ENCODE measurements at places on chromosomes 5 and 9. TPM values are rescaled to one million over a fixed set of nuclear protein-coding genes. Genes with fewer than 3 reads are reported as not detected.

GPR150 gene
- 0.31 TPM for total RNA-seq

C5 gene
- 0.45 TPM for total RNA-seq

DNA sequence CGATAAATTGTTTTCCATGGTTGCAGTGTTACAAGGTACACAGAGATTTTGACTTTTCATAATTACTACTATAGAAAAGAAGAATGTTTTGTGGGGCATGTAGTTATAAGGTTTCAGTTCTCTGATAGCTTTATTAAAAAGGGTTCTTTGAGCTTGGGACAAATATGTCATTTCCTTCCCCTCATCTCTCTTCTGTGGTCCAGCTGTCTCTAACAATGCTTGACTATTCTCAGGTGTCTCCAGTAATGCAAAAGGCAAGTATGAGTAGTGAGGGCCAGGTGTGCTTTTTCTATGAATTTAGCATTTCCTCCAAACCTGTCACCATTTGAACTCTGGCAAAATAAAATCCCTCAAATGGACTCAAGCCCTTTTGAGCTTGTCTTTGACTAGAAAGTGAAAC lies 84.3 kb downstream of the SLF1 start:
- no peak for DNase-seq

DNA sequence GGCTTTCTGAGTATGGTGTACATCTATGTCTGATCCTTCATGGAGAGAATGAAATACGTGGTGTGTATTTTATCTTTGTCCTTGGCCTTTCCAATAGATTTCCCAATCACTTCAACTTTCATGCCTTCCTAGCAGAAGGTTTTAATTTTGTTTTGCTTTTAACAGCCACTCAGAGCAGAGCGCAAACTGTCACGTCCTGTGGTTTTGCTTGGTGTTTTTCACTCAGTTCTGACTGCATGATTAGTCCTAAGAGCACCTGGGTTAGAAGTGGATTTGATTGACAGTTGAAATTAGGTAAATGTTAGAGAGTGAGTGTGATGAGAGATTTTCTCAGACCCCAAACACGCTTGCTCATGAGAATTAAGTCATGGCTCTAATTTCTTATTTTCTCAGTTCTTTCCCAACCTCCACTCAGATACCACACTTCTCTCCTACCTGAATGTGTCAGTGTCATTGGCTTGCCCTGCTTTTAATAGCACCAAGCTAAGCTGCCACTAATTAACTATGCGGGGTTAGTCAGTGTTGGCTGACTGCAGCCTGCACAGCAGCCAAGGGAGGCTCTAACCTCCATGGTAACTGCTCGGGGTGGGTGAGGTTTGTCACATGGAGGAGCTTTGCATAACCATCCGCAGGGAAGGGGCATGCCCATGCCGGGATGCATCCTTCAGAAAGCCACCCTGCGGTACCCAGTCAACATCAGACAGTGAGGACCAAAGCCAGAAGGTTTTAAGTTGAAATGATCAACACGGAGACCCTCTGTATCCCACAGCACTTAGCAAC lies 173.4 kb downstream of the NR3C1 start:
- DNase-seq, result peak; percentile 53

ETF1 gene
- total RNA-seq, result 121 TPM

CAMK2A gene
- 8.6 TPM for total RNA-seq

TRPM3 gene
- total RNA-seq, result 0.45 TPM

TYRP1 gene
- not detected for total RNA-seq

SPZ1 gene
- not detected for total RNA-seq

GRCh38 chr9:72257814-72258213 lies 107.2 kb downstream of the ZFAND5 start:
- no peak for DNase-seq

ERGIC1 gene
- 120 TPM for total RNA-seq

DNA sequence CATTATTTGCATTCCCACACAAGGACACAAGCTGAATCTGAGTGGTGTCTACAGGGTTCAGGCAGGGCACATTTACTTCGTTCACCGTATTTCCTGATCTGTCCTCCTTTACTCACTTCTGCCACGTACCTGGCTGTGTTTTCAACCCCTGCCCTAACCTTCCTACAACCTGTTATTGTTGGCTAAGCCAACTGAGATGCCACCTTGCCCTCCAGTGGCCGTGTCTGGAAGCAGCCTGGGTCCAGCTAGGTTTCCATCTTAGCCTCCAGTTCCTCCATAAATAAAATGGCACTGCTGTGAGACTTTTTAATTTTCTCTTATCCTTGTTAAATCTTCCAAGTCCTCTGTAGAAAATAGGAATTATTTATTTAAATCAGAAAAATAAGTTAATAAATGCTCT lies 64.8 kb downstream of the ATP10B start:
- DNase-seq, result no peak

GRCh38 chr5:32504989-32505596 lies 60.6 kb upstream of the ZFR start:
- peak; percentile 94 for DNase-seq

DNA sequence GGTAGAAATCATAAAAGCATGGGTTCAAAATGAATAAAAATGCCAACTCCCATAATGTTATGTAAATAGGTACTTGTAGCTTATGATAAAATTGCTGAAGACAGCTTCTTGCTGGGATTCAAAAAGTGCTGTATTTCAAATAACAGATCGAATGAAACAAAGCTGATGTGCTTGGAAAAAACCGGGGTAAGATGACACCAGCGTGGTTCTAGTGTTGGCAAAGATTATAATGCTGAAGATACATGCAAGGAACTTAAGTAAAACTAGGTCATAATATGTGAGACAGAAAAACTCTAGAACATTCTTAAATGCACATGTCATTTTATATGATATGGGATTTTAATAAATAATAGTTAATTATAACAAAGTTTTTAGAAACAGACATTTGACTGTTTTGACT lies 44.4 kb upstream of the APC start:
- no peak for DNase-seq

- DNase-seq, result no peak
These were observed 1865.3 kb upstream of the CDH9 start for GRCh38 chr5:28903643-28904042.

TMC1 gene
- total RNA-seq, result 0.40 TPM

TLR4 gene
- 7.9 TPM for total RNA-seq

DNA sequence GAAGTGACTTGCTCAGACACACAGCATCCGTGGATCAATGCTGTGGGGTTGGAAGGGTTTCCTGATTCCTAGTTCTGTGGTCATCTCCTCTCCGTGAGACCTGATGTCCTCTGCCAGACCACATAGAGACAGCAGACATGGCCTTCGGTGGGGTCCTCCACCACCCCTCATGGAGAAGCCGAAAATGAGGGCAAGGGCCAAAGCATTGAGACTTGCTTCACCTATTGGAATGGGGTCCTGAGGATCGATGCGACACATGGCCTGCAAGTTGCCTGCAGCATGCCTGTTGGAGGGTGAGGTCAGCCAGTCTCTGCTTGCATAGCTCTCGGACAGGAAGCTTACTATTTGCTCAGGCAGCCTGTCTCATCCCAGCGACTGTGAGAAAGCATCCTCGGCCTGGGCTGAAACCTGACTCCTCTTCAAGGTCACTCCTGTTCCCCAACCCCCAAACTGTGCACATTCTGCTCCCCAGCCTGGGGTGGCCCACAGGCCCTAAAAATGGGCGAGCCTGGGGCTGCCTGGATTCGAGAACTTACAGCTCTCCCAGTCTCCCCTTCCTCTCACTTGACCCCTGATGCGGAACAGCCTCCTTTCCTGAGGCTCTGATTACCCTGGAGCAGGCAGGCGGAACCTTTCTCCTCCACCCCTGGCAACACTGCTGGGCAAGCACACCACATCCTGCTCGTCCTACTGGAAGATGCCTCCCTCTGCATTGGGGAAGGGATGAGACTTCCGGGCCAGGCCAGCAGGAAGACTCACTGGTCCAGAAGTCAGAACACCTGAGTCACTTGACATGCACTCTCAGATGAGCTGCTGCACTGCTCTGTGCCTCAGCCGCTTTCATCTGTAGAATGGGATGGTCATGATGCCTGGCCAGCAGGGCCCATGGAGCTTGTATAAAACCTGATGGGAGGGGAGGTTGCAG lies 186.9 kb downstream of the RGS3 start:
- peak; percentile 33 for DNase-seq

MARCOL gene
- not detected for total RNA-seq

DNA sequence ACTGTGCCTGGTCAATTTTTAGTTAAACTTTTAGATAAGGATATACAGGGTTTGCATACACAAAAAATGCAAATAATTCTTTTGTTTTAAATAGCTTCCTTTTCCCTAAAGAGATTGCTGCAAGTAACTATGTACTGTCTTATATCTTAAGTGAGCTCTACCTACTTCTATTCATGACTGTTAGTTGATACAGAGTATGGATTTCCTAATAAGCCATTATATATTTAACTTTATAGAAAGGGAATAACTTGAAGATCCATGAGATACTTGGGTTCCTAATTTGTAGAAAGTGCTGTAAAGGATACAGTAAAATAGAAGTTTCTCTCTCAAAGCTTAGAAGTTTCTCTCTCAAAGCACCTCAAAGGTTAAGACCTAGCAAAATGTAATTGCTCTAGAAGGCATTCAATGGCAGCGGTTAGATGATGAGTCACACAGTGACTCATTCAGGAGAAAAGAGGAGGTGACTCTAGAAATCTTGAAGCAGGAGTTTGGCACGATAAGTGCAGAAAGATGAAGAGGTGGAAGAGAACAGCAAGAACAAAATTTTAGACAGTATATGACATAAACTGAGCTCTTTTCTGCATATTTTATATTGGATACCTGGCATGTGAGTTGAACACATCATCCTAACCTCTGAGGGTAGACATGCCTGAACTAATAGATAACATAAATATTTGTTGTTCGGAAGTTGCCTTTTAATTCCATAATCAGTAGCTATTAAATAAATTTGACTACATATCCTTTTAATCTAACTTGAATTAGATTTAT lies 5.5 kb upstream of the DNAJC21 start:
- peak; percentile 71 for DNase-seq

SPATA6L gene
- 0.21 TPM for total RNA-seq

DNA sequence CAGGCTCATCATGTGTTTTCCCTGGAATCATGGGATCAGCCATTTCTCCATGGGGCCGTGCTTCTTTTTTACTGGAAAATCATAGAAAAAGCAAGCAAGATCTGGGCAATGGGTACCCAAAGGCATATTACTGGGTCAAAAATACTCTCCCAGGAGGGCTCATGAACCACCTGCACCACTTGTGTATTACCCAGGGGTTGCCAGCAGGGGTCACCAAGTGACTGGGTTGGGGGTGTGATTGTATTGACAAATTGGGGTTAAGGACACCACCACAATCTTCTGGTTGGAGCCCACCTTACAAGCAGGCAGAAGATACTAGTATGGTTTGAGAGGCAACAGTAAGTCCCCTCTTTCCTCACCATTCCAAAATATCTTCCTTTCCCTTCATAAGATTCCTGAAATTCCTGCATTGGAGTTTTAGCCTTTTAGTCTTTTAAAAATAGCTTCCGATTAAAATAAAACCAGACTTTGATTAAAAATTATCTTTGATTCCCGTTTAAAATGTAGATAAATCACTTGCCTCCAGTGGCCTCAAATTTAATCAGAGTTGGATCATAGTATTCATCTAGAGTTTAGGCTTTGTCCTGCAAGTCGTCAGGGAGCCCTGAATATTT lies 603.3 kb downstream of the KIF4B start:
- peak; percentile 0 for DNase-seq

GRCh38 chr5:114319821-114320220 lies 42.0 kb upstream of the KCNN2 start:
- DNase-seq, result no peak

NMUR2 gene
- not detected for total RNA-seq

DNA sequence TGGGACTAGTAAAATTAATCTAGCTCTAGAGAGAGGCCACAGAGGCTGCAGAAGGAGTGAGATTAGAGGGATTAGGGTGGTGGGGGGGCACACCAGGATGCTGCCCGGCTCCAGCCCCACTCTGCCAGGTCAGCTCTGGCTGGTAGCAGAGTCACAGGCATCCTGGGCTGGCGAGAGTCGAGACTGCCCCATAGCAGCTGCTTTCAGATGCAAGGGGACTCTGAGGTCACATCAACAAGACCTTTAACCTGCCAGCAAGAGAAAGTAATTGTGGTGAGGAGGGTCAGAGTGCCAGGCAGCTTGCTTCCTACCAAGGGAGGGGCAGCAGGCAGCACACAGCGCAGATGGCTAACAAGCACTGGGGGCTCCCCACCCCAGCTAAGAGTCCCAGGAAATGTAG lies 7.5 kb downstream of the EPB41L4B start:
- DNase-seq, result peak; percentile 20

DNA sequence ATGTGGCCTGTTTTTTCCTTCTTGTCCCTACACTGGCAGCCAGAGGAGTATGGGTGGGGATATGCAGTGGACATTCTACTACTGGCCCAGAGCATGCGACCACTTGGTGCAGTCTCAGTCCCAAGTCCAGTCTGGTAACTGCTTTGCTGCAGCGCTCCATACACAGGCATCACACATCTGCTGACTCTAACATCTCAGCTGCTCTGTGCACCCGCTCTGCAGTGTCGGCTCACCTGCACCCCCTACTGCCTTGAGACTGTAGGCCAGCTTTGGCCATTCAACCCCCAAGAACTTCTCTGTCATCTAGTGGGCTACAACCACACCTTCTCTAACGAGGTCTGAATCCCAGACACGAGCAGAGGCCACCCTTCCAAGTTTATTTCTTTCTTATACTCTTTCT lies 46.4 kb upstream of the SLCO6A1 start:
- DNase-seq, result no peak

GRCh38 chr9:93603906-93604326 lies 27.5 kb downstream of the PHF2 start:
- DNase-seq, result no peak

PKD2L2 gene
- total RNA-seq, result not detected

BNC2 gene
- total RNA-seq, result 32.4 TPM

PCDHA11 gene
- total RNA-seq, result 0.13 TPM

- peak; percentile 28 for DNase-seq
These were observed 184.5 kb upstream of the PAPPA start for GRCh38 chr9:115969096-115969495.

PCDHGB5 gene
- 1.4 TPM for total RNA-seq

- no peak for DNase-seq
These were observed 8.3 kb downstream of the FOXD1 start for GRCh38 chr5:73440262-73440661.

DNA sequence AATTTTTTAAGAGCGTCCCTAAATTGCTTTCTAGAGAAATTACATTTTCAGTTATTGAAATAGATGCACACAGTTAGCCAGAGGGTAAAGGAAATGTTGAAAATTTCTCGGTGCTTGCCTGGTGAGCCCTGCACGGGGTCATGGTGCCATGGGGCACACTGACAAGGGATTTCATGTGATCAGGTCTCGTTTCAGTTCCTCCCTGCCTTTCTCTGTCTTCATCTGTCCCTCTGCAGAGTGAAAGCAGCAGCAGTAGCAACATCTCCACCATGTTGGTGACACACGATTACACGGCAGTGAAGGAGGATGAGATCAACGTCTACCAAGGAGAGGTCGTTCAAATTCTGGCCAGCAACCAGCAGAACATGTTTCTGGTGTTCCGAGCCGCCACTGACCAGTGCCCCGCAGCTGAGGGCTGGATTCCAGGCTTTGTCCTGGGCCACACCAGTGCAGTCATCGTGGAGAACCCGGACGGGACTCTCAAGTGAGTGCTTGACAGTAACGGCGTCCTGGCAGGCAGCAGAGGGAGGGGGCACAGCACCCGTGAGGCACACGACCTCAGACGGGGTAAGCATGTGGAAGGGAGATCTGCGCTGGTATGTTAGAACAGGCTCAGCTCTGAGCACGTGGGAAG lies 89.1 kb upstream of the OTULINL start:
- DNase-seq, result no peak
